A549 treated with Mapracorat at 1 μM for 4 hours (cell line): ENCODE measurements at places on chromosomes 5 and 9. TPM values are rescaled to one million over a fixed set of nuclear protein-coding genes. Genes with fewer than 3 reads are reported as not detected.

IL3 gene
- not detected in 5 replicates for total RNA-seq

CEP78 gene
- total RNA-seq, result 16.0 to 19.4 TPM (median 18.5 TPM) in 5 replicates

ANGPTL2 gene
- not detected in 5 replicates for total RNA-seq

AHRR gene
- 3.2 to 4.5 TPM (median 3.8 TPM) in 5 replicates for total RNA-seq

GABRA1 gene
- not detected in 5 replicates for total RNA-seq

ANKRD31 gene
- 0.02 to 0.07 TPM (median 0.05 TPM) in 4 of 5 replicates, not detected in the other for total RNA-seq
